ENCODE measurements at places on chromosomes 3 and 15.

DNA sequence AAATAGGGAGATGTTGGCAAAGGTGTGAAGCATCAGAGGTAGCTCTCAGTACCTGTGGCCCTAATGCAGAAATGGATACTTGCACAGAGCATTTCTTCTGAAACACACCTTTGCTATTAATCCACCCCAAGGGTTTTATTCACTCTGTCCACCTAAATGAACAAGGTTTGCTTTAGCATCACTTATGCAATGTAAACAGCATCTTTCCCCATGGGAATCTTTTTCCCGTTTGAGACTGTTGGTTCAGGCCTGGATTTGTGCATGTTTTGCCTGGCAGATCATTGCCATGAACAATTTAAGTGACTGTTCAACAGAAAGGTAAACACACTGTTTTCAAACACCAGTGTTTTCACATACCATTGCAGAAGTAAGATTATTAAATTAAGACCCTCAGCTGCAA lies 508.3 kb downstream of the SOX2 start:
- no peak for DNase-seq

GRCh38 chr3:7917443-7918151 lies 584.0 kb upstream of the LMCD1 start:
- no peak for DNase-seq

DNA sequence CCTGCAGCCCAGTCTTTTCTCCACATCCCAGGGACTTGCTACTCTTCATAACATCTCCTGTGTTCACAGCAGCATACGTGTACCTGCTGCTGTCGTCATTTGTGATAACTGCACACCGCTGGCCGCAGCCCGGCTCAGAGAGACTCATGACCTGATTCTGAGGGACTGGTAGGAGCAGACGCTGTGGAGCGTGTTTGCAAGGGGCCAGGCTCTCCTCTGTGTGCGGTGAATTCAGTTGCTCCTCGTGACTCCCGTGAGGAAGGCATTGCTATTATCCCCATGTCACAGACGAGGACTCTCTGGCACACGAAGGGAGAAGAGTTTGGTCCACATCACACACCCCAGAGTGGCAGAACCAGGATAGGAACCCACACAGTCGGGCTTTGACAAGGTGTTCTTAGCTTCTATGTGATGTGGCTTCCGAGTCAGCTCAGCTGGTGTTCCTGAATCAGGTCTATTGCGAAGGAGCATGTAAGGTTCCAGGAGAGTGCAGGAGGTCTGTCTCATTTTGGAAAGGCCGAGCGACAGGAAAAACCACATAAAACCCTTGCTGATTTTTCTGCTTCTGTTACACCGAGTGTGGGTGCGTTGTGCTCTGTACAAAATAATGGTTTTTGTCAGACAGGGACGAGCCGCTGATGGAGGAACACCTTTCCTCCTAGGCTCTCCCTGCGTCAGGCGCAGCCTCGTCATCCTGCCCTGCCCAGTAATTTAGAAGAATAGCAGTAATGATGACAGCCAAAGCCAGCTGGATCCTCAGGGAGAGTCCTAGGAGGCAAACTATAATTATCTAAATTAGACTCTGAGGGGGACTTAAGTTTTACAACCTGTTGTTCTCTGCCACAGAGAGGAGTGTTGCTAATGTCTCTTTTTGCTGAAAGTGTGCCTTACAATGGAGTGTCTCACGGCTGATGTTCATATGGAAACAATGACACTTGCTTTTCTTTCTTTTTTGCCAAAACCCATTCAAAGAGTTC lies 157.5 kb upstream of the RGMA start:
- DNase-seq = no peak

DNA sequence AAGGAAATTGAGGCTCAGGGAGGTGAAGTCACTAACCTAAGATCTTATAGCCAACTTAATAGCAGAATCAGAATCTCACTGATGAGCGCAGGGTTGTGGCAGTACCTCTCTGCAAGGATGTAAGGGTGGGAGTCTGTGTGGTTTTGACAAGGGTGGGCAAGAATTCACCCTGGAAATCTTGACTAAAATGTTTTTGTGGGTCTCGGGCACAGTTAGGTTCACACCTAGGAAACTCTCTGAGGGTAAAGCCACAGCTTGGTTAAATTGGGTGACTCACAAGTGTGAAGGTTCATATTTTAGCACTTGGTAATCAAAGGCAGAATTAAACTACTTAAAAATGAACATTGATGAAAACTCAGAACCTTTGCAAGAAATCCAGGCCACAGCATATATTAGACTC lies 178.2 kb upstream of the EOMES start:
- DNase-seq = no peak

- no peak for DNase-seq
Observed at GRCh38 chr15:88032787-88033186, 223.8 kb downstream of the NTRK3 start.

GRCh38 chr3:60023189-60023588 lies 973.4 kb upstream of the CFAP20DC start:
- no peak for DNase-seq

GRCh38 chr3:49533031-49533430 lies 21.2 kb upstream of the BSN start:
- no peak for DNase-seq

- DNase-seq = no peak
Observed at GRCh38 chr3:58484045-58484721, 7.7 kb upstream of the KCTD6 start.

Measured in naive thymus-derived CD4-positive, alpha-beta T cell (primary cell).